ENCODE measurements at places on chromosomes 5 and 9. TPM values are rescaled to one million over a fixed set of nuclear protein-coding genes. Genes with fewer than 3 reads are reported as not detected.

DNA sequence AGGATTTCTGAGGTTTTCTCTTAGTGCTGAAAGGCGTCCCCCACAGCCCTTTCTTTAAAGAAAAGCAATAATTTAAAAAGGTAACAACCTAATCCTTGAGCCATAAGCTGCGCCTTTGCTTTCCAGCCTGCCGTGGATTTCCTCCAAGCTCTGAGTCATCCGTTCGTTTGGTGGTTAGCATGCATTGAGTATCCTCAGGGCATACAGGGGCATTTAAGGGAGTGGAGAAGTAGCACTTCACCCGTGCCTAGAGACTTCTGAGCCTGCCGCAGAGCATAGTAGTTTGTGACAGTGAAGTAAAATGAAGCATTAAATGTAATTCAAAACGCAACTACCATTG, 892 bp upstream of the TNC start:
- peak; percentile 61 for DNase-seq

GRCh38 chr5:67038817-67039603, 157.6 kb downstream of the CD180 start:
- DNase-seq, result no peak

DNA sequence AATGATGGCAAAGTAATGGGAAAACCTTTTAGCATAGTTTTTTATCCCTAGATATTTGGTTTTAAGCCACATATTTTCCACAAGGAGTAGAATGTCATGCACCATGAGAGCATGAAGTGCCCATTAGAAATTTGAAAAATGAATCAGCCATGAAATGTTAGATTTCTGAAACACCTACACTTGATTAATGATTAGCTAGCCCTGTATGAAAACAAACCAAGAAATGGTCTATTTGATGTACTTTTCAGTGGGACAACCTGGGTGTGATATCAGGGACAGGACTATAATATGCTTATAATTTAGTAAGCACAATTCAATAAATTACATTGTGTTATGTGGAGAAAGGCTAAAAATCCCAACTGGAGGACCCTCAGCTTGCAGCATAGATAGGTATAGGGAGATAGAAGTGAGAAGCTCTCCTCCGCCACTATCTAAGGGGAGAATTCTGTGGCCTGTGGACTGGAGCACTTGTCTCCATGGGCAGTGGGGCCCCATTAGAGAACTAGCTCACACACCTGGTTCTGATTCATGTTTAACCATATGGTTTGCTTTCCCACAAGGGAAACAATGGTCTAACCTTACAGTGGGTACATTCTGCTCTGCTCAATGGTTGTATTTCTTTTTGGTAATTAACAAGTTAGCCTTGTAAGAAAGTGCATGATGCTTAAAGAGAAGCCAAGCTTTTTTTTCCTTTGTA, 35.2 kb downstream of the NUP214 start:
- no peak for DNase-seq

DNA sequence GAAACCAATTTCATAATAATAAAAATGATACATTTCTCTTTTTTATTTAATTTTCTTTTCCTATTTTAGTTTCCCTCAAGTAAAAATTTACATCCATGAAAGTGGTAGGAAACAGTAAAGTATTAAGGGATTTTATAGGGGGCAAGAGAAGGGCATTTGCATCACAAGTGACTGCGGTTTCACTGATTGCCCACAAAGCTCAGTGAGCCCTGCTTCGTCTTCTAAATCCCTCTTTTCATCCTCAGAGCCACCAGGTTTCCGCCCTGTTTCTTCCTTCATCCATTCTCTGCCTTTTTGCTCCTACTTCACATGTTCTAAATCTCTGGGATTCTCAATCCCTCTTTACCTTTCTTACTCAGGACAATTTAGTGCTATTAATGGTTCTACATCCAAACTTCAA, 491.4 kb downstream of the LRRC70 start:
- DNase-seq, result no peak

DNA sequence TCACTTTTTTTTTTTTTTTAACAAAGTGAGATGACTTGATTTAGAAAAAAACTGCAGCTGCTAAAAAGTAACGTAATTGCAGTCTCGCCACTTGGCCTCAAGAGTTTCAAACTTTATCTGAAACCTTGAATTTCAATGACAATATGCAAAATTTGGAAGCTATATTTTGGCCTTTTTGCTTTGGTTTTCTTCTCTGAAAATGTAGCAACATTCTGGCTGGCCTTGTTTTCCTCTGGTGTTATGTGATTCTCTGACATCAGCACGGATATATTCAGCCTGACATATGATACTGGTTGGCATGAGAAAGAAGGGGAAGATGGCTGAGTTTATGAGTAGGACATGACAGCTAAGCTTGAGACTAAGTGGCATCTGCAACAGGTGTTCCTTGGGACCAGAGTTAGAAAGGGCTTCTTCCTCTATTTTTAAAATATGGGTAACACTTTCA, 136.5 kb downstream of the MEF2C start:
- no peak for DNase-seq

DNA sequence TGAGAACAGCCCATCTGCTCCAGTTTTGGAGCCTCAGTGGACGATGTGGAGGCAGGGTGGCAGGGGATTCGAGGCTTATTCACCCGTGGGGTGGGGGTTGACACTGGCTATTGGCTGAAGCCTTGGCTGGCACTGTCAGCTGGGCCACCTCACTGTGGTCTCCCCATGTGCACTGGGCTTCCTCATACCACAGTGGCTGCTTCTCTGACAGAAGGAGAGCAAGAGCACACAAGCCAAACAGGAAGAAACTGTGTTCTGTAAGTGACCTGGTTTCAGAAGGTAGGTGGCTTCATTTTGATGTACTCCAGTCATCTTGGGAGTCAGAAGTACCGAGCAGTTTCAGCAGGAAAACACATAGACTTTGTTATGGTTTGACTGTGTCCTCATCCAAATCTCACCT, 24.7 kb upstream of the CTNND2 start:
- DNase-seq, result no peak

GRCh38 chr5:89276566-89277305, 393.8 kb upstream of the MEF2C start:
- DNase-seq, result no peak

- DNase-seq, result no peak
Measured at GRCh38 chr9:106621313-106622163, 241.4 kb upstream of the ZNF462 start.

DNA sequence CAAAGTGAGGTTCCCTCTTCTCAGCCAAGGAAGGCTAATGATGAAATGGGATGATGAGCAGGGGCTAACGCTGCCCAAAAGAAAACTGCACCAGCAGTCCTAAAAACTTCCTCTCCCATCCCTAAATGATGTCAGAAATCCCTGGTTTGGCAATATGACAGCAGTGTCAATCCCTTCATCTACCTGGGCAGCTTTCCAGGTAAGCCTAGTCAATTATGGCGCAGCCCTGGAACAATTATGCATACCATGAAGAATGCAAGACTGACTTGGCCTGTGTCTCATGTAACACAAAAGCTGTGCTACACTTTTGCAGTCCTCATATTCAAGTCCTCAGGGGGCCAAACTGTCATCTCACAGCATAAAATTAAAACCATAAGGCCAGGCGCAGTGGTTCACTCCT, 7.0 kb downstream of the DMGDH start:
- no peak for DNase-seq

GRCh38 chr5:37938076-37938852, 98.4 kb upstream of the GDNF start:
- DNase-seq, result peak; percentile 10

DNA sequence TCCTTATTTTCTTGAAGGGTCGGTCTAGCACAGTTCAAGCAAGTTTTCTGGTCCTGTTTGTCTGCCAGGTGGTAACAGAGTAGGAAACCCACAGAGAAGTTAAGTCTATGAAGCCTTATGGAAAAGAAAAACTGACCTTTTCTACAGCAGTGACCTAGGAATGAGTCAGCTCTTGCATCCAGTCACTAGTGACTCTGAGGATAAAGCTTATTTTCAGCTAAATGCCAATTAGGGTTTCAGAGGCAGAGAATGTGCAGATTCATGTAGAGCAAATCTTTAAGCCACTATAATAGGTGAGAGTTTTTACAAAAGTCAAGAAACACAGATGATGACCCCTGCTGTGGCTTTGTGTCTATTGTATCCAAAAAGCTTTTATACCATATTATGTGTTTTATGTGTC, 100.7 kb downstream of the CWC27 start:
- no peak for DNase-seq

- DNase-seq, result no peak
Measured at GRCh38 chr5:33223563-33224284, 217.0 kb upstream of the TARS1 start.

GRCh38 chr5:143432658-143433239, 29.3 kb upstream of the NR3C1 start:
- no peak for DNase-seq

Gene POC5
- polyA plus RNA-seq, result 23.7 TPM

Gene CDKN2B-AS1
- polyA plus RNA-seq, result not detected

Gene FAT2
- polyA plus RNA-seq, result 0.13 TPM

Gene BHMT2
- polyA plus RNA-seq, result 2.0 TPM

Gene HAVCR2
- 2.3 TPM for polyA plus RNA-seq

Gene LECT2
- polyA plus RNA-seq, result 0.79 TPM

Gene HMGCR
- polyA plus RNA-seq, result 42.5 TPM

Gene PCDHGA8
- 1.1 TPM for polyA plus RNA-seq

All from right lung (tissue), 10 donors.